Brain (organoid and tissue), 16 donors: ENCODE measurements at places on chromosomes 4 and X.
A peak's percentile ranks its signal among the peaks of the same experiment; 100 is the strongest.

DNA sequence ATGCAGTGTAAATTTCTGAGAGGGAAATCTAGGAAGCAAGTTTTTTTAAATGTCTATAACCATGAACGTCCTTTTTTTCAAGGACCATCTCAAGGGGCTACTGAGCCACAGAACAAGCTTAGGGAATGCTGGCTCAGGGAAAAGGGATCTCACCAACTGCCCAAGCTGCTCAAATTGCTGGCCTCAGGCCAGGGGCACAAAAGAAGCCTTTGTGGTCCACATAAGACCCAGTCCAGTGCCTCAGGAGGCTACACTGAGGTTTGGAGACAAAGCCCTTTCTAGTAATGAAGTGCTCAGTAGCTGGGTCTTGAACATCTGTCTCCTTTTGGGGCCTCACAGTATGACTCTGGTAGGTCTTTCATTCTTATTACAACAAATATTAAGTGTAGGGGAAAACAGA is 305.5 kb downstream of the RAB28 start:
- DNase-seq, result no peak

DNA sequence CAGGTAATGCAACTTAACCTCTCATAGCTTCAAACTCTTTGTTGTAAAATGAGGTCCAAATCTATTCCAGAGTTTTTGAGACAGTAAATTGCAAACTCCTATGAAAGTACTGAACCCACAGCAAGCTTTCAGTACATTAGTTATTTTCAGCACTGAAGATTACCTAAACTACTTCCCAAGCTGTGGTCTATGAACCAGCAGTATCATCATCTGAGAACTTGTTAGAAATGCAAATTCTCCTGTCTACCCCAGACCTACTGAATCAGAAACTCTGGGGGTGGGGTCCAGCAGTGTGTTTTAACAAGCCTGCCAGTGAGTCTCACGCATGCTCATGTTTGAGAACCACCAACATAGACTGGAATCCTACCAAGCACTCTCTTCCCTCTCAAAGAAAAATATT is 5.7 kb upstream of the CASP6 start:
- no peak for DNase-seq

- DNase-seq, result no peak
Observed at GRCh38 chr4:107034996-107035818, 906 bp downstream of the DKK2 start.

DNA sequence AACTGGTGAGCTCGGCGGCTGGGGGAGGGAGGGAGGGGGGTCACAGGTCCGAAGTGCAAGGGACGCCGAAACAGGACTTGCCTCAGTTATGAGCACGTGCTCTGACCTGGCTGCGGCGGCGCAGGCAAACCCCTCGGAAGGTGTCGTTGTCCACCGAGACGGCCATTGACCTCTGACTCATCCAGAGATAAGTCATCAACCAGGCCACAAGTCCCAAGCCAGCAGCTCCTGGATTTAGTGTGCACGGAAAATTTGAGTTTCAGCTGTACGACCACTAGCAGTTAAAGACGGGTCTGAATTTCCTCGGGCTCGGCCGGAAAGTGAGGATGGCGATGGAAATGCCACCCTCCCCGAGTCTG is 674 bp downstream of the SH3D19 start:
- no peak for DNase-seq

DNA sequence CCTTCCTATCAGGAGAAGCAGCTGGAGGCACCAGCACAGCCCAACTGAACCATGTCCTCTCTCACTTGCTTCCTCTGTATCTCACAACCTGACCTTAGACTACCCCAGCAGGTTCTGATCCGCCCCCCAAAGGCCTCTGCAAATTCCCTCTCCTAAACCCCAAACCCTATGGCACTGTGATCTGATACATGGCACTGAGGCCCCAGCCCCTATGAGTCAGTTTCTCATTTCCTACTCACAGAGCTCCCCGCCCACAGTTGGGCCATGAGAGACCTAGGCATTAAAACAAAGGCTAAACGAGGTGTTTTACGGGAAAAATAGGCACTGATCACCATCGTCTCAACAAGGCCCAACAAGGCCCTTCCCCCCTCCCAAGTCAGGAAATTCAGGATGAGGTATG is 19.1 kb downstream of the SASH3 start:
- no peak for DNase-seq

- no peak for DNase-seq
Observed at GRCh38 chr4:99043346-99043745, 45.2 kb downstream of the ADH5 start.

- no peak for DNase-seq
Observed at GRCh38 chrX:11698702-11699101, 33.0 kb upstream of the ARHGAP6 start.

GRCh38 chr4:150215601-150216000 is 137.4 kb downstream of the DCLK2 start:
- DNase-seq, result no peak

DNA sequence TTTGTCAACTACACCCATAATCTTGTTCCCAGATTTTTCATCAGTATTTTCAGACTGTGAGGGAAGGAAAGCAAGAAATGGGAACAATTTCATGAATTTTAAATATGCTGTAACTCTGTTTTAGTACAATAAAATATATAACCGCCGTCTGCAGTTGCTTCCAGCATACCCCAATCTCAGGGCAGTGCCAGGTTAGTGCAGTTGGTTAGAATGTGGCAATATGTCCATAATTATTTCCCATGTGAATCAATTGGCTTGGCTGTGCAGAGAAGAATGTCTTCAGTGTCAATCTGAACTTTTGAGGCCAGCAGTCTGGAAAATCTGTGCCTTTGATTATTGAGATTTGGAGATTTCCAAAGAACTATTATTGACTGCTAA is 5.0 kb upstream of the MMAA start:
- DNase-seq, result no peak

DNA sequence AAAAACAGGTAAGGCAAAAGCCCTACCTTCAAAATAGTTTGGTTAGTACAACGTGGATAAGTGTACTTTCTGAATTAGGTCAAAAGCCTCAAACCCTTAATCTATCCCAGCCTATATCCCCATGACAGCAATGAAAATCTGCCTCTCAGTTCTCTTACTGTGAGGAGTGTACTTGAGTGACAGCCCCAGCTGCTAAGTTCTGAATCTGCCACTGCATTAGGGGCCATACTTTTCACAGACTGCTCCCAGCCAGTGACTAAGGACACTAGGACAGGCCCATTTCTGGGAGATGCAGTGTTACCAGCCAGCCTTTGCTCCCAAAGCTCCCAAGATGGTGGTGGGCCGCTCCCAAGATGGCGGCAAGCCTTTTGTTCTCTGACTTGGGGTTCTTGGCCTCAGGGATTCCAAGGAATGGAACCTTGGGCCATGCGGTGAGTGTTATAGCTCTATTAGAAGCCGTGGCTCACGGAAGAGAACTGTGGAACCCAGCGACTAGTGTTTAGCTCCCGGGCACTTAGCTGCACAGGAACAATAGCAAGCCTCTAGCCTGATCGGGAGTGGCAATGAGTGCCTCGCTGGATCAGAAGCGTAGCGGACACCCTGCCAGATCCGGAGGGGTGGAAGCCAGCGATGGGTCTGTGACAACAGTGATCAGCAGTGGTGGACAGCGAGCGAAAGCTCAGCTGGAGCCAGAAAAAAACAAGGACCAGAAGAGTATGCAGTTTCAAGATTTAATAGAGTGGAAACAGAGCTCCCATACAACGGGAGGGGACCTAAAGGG is 175.6 kb upstream of the NRK start:
- DNase-seq, result no peak

DNA sequence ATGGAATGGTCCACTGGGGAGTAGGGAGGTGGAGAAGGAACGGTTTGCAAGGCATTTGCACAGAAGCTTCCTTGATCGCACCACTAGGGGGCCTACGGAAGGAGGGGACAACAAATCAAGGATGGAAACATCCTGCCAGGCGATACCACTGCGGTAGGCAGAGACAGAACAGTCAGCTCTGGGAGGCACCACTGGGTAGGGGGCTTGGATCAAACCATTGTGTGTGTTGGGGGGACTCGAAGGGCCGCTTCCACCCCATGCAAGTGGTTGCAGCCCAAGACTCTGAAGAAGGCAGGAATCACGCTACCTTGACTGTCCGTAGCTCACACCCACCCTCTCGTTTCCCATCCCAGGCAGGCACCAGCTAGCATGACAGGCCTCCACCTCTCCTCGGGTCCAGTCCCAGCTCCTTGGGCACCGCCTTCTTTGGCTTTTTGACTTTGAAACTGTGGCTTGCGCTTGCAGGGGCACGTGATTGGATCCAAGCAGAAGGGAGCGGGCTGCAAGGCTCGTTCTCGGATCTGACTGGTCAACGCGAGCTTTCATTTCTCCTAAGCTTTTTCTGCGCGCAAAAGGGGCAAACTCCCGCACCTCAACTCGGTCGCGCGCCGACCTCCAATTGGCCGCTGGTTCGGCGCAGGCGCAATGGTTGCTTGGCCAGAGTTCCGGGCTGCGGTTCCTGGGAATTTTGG is 28.4 kb downstream of the GAGE1 start:
- peak; percentile 25 for DNase-seq

DNA sequence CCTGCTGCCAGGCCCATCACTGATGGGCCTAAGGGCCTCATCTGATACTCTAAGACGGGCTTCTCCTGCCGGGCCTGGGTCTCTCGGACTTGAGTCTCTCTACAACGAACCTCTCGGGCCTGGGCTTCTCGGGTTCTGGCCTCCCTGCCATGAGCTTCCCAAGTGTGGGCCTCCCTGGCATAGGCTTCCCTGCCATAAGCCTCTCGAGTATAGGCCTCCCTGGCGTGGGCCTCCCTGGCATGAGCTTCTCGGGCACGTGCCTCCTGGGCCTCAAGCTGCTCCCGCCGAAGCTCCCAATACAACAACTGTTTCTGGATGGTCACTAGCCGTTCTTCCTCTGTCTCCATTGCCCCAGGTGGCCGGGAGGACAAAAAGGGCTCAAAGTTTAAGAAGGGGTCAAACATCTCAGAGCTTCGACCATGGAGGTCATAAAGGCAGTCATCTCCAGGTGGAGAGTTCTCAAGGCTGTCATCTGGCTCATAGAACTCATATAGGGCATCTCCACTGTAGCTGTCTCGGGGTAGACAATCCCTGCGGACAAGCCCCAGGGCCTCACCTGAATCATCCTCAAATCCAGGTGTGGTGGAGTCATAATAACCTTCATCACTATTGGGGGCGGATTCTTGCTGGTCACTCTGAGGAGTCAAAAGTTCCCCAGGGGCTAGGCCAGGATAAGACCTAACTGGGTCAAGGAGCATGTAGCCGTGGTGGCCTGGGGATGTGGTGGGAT is 14.1 kb downstream of the AMER1 start:
- DNase-seq, result no peak

DNA sequence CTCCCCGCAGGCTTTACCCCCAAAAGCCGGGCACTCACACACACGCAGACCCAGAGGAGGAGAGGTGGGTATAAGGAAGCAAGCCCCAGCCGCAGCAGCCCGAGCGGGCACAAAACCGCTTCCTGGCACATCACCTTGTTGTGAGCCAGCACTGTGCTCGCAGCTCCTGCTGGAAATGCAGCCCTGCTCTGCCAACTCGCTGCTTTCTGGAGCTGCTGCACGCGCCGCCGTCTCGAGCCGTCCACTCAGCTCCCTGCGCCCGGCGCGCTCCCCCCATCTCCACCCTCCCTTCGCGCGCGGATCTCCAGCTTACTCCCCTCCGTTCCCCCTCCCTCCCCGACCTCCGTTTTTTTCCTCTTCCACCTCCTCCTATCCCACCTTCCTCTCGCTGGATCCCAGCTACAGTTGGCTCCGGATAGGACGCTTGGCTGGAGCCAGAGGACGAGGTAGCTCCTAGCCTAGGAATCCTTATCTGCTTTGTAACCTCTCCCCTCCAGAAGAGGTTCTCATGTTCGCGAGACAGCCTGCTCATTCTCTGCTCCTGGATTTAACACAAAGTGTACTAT is at the start of gene SPOCK3:
Gene SPOCK3, minus strand, starts transcription at position 179 of the 566 bp plus-strand sequence.
- DNase-seq, result peak; percentile 92

DNA sequence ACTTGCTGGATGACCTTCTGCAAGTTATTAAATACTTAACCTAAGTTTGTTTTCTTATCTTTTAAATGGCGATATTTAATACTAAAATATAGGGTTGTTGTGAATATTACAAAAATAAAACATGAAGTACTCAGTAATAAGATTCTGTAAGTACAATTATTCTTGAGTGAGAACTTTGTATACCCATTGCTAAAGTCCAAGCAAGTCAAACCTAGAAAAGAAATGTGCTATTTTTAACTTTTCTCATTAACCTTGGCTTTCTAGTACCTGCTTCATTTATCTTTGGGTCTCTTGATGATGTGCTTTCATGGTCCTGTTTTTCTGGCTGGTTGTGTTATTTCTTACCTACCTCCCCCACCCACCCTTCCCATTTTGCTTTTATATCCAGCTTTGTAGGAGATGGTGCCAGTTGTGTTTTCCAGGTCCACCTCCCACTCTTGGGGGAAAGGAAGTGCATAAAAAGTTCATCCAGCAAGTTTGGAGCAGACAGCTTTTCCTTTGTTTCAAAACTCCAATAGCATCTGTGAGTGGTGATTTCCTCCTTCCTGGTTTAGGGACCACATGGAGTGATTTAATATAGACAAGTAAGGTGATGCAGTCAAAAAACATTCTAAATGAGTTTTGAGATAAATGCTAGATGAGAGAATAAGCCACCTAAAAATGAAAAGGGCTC is 7.5 kb upstream of the CXCL8 start:
- no peak for DNase-seq

- DNase-seq, result no peak
Observed at GRCh38 chrX:154123241-154124219, 20.5 kb upstream of the OPN1LW start.

GRCh38 chr4:145154573-145154972 is 25.8 kb downstream of the OTUD4 start:
- DNase-seq, result peak; percentile 53

DNA sequence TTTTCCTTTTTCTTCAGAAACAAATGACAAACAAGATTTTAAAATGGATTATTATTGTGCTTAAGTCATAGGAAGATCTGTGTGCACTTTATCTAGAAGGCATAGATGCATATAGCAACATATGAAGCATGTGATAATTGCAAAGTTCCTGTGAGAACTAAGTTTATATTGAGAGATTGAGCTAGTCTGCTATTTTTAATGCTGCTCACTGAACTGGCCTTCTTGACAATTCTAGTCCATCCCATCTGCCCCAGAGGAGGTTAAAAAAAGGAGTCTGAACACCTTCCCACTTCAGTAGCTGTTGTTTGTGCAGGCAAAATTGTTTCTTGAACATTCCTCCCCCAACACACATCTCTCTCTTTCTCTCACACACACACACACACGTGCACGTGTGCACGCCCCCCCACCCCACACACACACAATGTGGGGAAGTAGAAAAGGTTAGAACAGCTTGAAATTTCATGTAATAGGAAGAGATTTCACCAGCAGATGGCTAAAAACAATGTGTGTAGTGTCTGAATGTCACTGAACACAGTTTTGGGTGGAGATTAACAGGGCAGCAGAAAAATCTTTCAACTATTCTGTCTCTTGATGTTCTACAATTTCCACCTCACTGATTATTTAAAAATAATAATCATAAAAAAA is 108.0 kb downstream of the GPM6A start:
- peak; percentile 80 for DNase-seq
